Stomach (tissue), 19 donors: ENCODE measurements at places on chromosomes 2 and 18. TPM values are rescaled to one million over a fixed set of nuclear protein-coding genes. Genes with fewer than 3 reads are reported as not detected.
A peak's percentile ranks its signal among the peaks of the same experiment; 100 is the strongest.

DNA sequence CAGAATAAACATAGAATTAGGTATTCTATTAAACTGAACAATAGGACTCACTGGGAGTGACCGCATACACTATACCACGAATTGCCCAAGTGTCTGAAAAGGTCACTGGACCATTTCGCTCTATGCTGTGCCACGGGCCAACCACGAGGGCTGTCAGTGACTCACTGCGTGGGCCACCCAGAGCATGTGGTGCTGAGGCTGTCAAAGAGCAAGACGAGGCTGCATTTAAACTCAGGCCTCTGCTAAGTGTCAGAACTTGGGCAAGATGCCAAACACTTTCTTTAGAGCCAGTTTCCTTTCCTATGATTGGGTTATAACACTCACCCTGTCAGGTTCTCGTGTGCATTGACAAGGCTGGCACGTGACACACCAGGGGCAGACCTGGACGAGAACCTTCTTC lies 97.5 kb downstream of the SH3YL1 start:
- peak; percentile 50 for DNase-seq
- H3K36me3 ChIP-seq: no peaks in the 10 kb centered on the region
- H3K27me3 ChIP-seq: no peaks in the 10 kb centered on the region
- no peak overlapping the region for H3K27ac ChIP-seq
- H3K4me1 ChIP-seq: no peaks in the 10 kb centered on the region

GRCh38 chr2:188833799-188834198 lies 140.4 kb upstream of the COL3A1 start:
- no peaks in the 10 kb centered on the region for H3K4me1 ChIP-seq
- H3K27ac ChIP-seq: no peak overlapping the region
- H3K4me3 ChIP-seq: no peak overlapping the region
- no peak for DNase-seq

- H3K27ac ChIP-seq: peak overlapping the region; percentile 72
- H3K4me1 ChIP-seq: peaks cover 52% of the 10 kb centered on the region
- H3K4me3 ChIP-seq: peak overlapping the region; percentile 28
- H3K27me3 ChIP-seq: no peaks in the 10 kb centered on the region
Observed at GRCh38 chr18:48827291-48828193, 123.2 kb downstream of the SMAD7 start.

- no peaks in the 10 kb centered on the region for H3K27me3 ChIP-seq
- no peak overlapping the region for H3K27ac ChIP-seq
- DNase-seq: no peak
- H3K36me3 ChIP-seq: no peaks in the 10 kb centered on the region
- H3K4me3 ChIP-seq: no peak overlapping the region
- H3K4me1 ChIP-seq: no peaks in the 10 kb centered on the region
Observed at GRCh38 chr18:74184875-74185274, 36.6 kb downstream of the TIMM21 start.

- DNase-seq: no peak
- no peak overlapping the region for H3K4me3 ChIP-seq
- H3K27ac ChIP-seq: no peak overlapping the region
- peaks cover 15% of the 10 kb centered on the region for H3K27me3 ChIP-seq
Observed at GRCh38 chr2:176763130-176763529, 449.5 kb upstream of the HNRNPA3 start.

GRCh38 chr2:239078128-239078924 lies 230.4 kb downstream of the TWIST2 start:
- H3K27me3 ChIP-seq: no peaks in the 10 kb centered on the region
- peaks cover 98% of the 10 kb centered on the region for H3K36me3 ChIP-seq
- no peak overlapping the region for H3K4me3 ChIP-seq
- no peak overlapping the region for H3K27ac ChIP-seq
- H3K4me1 ChIP-seq: peaks cover 5% of the 10 kb centered on the region
- no peak for DNase-seq

GRCh38 chr18:79478484-79479115 lies 82.9 kb downstream of the NFATC1 start:
- H3K36me3 ChIP-seq: no peaks in the 10 kb centered on the region
- no peak overlapping the region for H3K27ac ChIP-seq
- H3K4me1 ChIP-seq: no peaks in the 10 kb centered on the region
- no peak for DNase-seq

GRCh38 chr2:38959938-38960608 lies 70.4 kb downstream of the ARHGEF33 start:
- H3K4me3 ChIP-seq: peak overlapping the region; percentile 48
- H3K36me3 ChIP-seq: no peaks in the 10 kb centered on the region
- H3K27ac ChIP-seq: no peak overlapping the region
- peaks cover 13% of the 10 kb centered on the region for H3K4me1 ChIP-seq

GRCh38 chr2:70325875-70326274 lies 24.0 kb upstream of the FAM136A start:
- peaks cover 7% of the 10 kb centered on the region for H3K27me3 ChIP-seq
- no peak overlapping the region for H3K4me3 ChIP-seq
- no peaks in the 10 kb centered on the region for H3K36me3 ChIP-seq
- DNase-seq: no peak

DNA sequence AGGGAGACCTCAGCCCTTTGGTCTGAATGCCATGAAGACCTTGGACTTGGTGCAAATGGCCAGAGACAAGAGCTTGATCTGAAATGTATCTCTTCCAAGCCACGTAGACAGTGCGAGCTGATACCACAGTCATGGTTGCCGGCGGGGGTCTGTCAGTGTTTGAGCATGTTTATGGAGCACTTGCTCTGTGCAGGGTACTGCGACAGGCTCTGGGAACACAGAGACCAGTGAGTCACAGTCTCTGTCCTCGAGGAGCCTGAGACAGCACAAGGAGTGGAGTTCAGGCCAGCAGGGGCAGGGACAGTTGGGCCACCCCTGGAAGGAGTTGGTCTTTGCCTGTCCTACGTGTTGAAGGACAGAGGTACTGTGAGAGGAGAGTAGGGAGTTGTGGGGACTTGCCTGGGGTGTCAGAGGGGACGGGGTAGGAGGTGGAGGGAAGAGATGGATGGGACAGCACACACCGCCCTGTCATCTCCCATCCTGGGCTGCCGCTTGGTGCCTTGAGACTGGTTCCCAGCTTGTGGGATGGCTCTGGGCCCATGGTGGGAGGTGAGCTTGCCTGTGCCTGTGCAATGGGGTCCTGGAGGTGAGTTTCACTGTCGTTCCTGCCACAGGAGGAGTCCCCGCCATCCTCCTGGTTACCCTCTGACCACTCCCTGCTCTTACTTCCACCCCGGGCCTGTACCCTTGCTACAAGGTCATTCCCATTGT lies 39.5 kb downstream of the ATP6V1C2 start:
- peaks cover 7% of the 10 kb centered on the region for H3K4me1 ChIP-seq
- DNase-seq: no peak
- H3K36me3 ChIP-seq: no peaks in the 10 kb centered on the region
- no peak overlapping the region for H3K27ac ChIP-seq
- H3K27me3 ChIP-seq: no peaks in the 10 kb centered on the region
- no peak overlapping the region for H3K4me3 ChIP-seq

- no peak overlapping the region for H3K27ac ChIP-seq
- no peak overlapping the region for H3K4me3 ChIP-seq
- no peak for DNase-seq
- H3K4me1 ChIP-seq: no peaks in the 10 kb centered on the region
- no peaks in the 10 kb centered on the region for H3K27me3 ChIP-seq
Observed at GRCh38 chr2:179435000-179435399, 170.4 kb upstream of the SESTD1 start.

DNA sequence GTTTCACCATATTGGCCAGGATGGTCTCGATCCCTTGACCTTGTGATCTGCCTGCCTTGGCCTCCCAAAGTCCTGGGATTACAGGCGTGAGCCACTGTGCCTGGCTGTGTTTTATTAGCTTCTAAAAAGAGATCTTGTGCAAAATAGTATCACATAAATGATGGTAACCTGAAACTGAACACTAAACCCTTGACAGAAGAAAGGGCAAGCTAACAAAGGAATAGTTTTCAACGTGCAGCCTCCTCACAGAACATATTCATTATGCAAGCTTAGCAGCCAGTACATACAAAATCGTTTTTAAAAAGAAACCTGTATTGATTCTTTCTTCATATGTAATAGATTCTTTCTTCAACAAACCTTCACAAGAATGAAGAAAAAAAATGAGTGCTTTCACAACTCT lies 20.6 kb downstream of the CHN1 start:
- no peaks in the 10 kb centered on the region for H3K36me3 ChIP-seq
- no peak overlapping the region for H3K27ac ChIP-seq
- no peak for DNase-seq

- DNase-seq: no peak
- H3K36me3 ChIP-seq: no peaks in the 10 kb centered on the region
- H3K27ac ChIP-seq: no peak overlapping the region
- H3K4me1 ChIP-seq: no peaks in the 10 kb centered on the region
- H3K4me3 ChIP-seq: no peak overlapping the region
- no peaks in the 10 kb centered on the region for H3K27me3 ChIP-seq
Observed at GRCh38 chr2:214856137-214856536, 46.7 kb upstream of the BARD1 start.

DNA sequence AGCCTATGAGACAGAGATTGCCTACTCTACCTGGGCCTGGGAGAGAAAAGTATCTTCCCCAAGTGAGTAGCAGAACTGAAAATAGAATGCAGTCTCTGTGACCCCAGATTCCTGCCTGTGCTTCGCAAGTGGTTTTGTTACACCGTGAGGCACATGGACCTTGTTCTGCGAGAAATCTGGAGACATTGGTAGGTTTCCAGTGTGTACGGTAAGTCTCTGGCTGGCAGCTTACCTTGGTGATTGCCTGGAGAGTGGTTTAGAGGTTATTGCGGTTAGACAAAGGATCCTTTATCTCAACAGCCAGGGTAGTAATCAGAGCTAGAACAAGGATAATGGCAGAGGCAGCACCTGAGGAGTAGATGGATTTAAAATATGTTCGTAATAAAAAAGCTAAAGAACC lies 606.0 kb upstream of the GCFC2 start:
- no peaks in the 10 kb centered on the region for H3K36me3 ChIP-seq
- no peak for DNase-seq
- no peak overlapping the region for H3K27ac ChIP-seq
- no peak overlapping the region for H3K4me3 ChIP-seq

DNA sequence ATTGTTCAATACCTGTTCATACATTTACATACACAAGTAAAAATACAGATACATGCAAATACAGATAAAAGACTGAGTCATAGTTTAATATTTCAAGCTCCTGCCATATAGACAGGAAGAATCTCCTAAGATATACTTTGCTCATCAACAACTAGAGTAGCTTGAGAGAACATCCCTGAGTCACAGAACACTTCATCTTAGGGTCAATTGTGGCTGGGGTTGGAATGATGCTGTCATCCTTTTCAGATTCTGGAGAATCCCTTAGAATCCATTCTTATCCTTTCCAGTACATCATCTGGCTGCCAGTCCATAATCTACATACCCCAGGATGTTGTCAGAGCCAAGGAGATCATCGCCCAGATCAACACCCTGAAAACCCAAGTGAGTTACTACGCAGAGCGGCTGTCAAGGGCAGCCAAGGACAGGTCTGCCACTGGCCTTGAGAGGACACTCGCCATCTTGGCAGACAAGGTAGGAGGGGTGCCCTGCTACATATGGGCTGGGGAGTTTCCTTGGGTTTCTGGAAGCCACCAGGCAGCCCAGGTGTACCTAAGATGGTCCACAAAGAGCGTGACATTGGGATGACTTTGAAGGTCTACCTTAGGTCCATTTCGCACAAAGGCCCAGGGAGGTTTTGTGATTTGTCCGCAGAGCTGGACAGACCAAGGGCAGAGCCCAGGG lies 55.7 kb downstream of the COA5 start:
- DNase-seq: no peak
- no peak overlapping the region for H3K4me3 ChIP-seq
- H3K27ac ChIP-seq: no peak overlapping the region
- no peaks in the 10 kb centered on the region for H3K4me1 ChIP-seq

DNA sequence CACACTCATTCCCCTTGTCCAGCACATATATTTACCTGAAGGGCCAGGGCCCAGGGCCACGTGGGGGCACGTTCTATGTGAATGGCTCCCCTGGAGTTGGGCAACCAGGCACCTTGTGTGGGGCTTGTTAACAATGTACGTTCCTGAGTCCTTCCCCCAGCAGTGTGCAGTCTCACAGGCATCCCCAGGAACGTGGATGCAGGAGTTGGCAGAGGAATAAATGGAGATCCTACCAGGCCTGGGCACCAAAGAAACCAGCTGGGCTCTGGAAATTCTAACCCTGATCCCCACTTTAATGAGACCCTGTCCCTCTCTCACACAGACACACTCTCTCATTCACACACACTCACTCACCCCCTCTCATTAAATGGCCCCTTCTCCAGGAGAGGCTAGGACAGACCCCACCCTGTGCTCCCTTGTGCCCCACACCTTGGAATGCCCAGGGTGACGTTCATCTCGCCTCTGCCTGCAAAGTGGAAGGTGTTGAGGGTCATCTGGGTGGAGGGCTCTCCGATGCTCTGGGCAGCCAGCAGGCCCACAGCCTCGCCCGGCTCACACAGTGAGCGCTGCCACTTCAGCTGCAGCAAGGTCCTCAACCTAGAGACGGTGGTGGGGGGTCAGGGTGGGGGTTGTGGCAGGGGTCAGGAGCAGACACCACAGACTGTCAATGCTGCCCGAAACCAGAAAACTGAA lies 65.6 kb downstream of the POLR1A start:
- no peak overlapping the region for H3K4me3 ChIP-seq
- H3K27ac ChIP-seq: no peak overlapping the region
- H3K27me3 ChIP-seq: no peaks in the 10 kb centered on the region
- peaks cover 42% of the 10 kb centered on the region for H3K4me1 ChIP-seq
- peaks cover 40% of the 10 kb centered on the region for H3K36me3 ChIP-seq

GRCh38 chr2:110852541-110853263 lies 120.3 kb downstream of the ACOXL start:
- H3K36me3 ChIP-seq: no peaks in the 10 kb centered on the region
- DNase-seq: no peak
- no peaks in the 10 kb centered on the region for H3K27me3 ChIP-seq
- H3K27ac ChIP-seq: no peak overlapping the region

DNA sequence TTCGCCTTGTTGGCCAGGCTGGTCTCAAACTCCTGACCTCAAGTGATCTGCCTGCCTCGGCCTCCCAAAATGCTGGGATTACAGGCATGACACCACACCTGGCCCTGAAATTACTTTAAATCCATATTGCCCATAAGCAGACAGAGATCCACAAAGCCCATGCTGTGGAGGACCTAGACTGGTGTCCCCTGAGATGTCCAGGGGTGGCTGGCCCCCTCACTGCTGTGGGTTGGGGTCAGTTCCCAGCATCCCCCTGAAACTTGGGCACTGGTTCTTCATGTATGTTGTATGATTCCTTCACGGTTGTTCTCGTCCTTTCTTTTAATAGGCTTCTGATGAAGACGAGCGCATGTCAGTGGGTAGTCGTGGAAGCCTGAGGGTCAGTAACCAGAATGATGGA lies 78.1 kb upstream of the RBM44 start:
- H3K4me3 ChIP-seq: no peak overlapping the region
- peaks cover 5% of the 10 kb centered on the region for H3K36me3 ChIP-seq
- no peak overlapping the region for H3K27ac ChIP-seq

Gene RAD51AP2
- 0.20 TPM for polyA plus RNA-seq

Gene POTEJ
- polyA plus RNA-seq: not detected

Gene PTH2R
- not detected for polyA plus RNA-seq

Gene CD8B2
- 0.03 TPM for polyA plus RNA-seq

Gene HRH4
- polyA plus RNA-seq: not detected

Gene IL36G
- polyA plus RNA-seq: 1.1 TPM

Gene TPO
- polyA plus RNA-seq: 0.37 TPM

Gene ACTR3
- polyA plus RNA-seq: 94.7 TPM

Gene ABCB11
- not detected for polyA plus RNA-seq

Gene DOCK10
- polyA plus RNA-seq: 1.7 TPM

Gene MC5R
- not detected for polyA plus RNA-seq

Gene CPLX4
- polyA plus RNA-seq: not detected

Gene PDE1A
- 25.8 TPM for polyA plus RNA-seq

Gene CDH20
- 0.15 TPM for polyA plus RNA-seq

Gene GFPT1
- polyA plus RNA-seq: 6.8 TPM

Gene TXNL4A
- polyA plus RNA-seq: 81.7 TPM
